Suppressor macrophage (primary cell): ENCODE measurements at places on chromosomes 2 and 18.
A peak's percentile ranks its signal among the peaks of the same experiment; 100 is the strongest.

- DNase-seq: no peak
Measured at GRCh38 chr18:32771169-32771751, 1.6 kb downstream of the KLHL14 start.

DNA sequence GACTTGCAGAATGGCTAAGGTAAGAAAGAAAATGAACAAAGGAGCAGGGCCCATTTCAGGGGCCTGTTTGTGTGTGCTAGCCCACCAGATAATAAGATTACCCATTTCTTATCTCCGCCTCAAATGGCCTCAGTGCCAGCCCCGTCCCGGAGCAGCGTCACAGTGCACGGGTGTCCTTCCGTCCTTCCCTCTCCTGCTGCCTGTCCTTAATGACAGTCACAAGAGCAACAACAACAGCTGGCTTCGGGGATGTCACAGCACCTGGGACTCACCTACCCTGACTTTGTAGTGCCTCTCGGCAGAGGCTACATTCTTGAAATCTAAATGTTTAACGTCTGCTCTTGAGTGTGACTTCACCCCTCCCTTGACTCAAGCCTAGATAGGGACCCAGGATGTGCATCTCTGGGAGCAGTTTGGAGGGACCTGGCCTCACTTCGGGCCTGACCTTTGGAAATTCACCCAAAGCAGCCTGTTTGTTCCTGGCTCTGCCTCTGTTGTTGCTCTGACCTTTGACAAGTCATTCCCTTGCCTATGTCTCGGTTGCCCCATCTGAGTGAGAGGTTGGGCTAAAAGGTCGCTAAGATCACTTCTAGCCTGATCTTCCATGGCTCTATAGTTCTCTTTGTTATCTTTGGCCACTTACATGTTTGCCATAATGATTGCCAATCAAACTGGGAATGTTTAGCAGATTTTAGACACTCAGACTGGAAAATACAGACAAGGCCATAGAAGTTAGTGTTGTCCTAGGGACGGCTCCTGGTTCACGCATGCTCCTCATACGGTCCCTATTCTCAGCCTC lies 122.5 kb downstream of the KLHL29 start:
- DNase-seq: peak; percentile 13

- DNase-seq: peak; percentile 81
Measured at GRCh38 chr2:38830526-38831159, 45.1 kb downstream of the DHX57 start.

DNA sequence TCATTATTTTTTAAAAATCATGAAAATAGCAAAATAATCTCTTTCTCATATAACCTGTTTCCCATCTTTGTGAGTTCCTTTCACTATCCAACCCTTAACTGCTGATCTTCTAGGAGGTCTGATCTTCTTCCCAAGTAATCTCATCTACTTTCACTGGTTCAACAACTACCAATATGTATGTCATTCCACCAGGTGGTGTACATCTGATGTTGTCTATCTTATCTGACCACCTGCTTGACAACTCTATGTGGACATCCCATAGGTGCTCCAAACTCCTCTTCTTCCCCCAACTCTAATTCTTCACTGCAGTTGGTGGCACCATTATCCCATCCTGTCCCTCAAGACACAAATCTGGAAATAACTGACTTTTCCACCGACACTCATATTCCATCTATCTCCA lies 62.5 kb downstream of the FAM228A start:
- no peak for DNase-seq

DNA sequence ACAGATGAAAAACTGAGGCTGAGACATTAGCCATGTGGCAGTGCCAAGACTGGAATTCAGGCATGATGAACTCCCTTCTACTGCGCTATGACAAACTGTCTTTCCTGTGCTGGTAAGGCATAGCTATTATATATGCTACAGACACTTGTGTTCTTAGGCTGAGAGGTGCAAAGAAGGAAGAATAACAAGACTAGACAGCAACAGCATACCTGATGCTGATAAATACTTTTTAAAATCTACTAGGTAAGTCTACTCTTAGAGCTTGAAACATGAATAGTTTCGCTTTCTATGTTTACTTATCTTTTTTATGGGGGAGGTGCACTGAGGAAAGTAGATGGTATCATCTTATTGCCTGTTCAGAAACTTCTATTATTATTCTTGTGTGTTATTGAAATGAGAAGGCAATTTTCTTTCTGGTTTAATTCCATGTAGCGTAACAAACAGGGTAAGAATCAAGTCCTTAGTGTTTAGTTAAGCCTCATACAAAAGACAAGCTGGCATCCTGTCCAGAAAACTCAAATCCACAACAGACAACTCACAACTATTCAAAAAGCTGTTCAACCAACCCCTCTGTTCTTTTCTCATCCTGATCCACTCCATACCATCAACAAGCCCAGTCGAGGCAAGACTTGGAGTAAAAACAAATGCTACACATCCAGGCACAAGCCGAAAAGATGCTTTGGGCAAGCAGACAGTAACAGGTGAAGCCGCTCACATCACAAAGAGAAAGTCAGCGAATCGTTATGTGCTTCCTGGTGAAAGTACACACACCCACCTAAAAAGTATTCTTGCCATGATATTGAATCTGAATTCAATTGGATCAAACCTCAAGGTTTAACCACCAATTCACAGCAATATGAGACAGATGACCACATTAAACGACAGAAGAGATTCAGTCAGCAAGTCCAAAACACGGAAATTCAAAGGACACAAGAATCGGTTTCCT lies 1.5 kb downstream of the TTC32 start:
- DNase-seq: no peak

- DNase-seq: no peak
Measured at GRCh38 chr18:26772691-26773090, 92.8 kb downstream of the AQP4 start.

- DNase-seq: no peak
Measured at GRCh38 chr2:153953761-153954160, 82.0 kb downstream of the GALNT13 start.

DNA sequence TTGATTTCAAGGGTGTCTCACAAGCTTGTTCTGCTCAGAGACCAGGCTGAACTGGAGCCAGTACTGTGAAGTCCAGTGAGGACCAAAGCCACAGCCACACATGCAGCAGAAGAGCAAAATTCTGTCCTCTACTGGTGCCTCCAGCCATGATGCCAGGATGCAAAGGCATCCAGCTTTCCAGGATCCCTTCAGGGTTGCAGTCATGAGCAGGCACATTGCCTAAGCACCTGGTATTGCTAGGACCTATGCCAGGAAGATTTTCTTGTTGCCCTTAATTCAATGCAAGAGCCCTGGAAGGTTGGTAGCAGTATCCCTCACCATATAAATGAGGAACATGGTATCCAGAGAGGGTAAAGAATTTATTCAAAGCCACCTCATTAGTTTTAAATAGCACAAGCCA lies 78.9 kb upstream of the CYRIA start:
- DNase-seq: no peak

GRCh38 chr2:97982621-97983020 lies 13.1 kb downstream of the TMEM131 start:
- no peak for DNase-seq

- no peak for DNase-seq
Measured at GRCh38 chr2:210715560-210716082, 159.2 kb downstream of the CPS1 start.

DNA sequence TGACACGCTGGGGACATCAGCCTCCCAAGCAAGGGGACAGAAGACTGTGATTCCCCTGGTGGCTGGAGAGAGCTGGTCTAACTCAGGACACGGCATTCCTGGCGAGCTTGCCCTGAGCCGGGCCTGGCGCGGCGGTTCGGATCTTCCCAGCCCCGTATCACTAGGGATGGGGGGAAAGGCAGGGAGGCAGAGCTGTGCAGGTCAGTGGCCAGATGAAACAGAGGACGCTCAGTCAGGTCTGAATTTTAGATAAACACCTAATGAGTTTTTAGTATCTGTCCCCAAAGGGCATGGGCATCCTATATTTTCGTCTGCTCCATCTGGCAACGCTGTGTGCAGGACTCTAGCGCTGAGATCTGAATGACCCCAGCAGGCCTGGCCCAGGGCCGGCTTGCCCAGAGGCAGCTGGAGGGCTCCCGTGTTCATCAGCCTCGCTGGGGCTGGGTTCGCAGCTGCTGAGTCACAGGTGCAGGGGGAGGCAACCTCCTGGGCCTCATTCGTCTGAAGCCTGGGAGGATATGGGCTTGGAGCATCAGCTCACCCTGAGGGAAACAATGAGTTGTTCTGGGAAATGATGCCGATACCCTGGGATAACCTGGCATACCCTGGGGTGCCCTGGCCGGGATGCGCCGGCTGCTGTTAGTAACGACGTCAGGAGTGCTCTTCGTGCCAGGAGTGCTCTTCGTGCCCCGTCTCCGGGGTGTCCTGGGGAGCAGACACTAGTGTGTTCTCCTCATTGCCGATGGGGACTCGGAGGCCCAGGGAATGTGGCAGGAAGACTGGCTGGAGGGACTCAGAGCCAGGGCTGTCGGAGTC lies 48.1 kb upstream of the HPCAL1 start:
- no peak for DNase-seq

DNA sequence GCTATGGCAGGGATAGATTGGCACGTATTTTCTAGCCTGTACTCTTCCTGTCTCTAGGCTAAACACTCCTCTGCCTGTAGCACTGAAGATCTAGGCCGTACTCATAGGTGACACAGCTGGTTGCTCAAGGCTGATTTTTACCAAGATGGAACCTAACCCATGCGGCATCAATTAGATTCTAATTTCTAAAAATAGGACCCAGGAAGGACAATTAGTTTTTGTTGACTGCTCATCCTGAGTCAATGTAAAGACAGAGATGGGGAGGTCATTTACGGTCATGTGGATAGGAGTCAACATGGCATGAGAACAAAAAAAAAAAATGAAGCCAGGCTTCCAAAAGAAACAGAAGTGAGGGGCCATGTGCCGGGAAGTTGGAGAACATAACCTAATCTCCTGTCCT lies 360.7 kb upstream of the ETAA1 start:
- no peak for DNase-seq

GRCh38 chr2:28628987-28629386 lies 122.6 kb upstream of the PPP1CB start:
- DNase-seq: no peak

GRCh38 chr2:155456222-155456621 lies 757.7 kb downstream of the KCNJ3 start:
- no peak for DNase-seq

- no peak for DNase-seq
Measured at GRCh38 chr2:29400930-29401653, 285.9 kb downstream of the CLIP4 start.

- DNase-seq: no peak
Measured at GRCh38 chr2:46345775-46346174, 48.6 kb downstream of the EPAS1 start.

- peak; percentile 28 for DNase-seq
Measured at GRCh38 chr18:75035928-75036327, 173.0 kb downstream of the PTGR3 start.

DNA sequence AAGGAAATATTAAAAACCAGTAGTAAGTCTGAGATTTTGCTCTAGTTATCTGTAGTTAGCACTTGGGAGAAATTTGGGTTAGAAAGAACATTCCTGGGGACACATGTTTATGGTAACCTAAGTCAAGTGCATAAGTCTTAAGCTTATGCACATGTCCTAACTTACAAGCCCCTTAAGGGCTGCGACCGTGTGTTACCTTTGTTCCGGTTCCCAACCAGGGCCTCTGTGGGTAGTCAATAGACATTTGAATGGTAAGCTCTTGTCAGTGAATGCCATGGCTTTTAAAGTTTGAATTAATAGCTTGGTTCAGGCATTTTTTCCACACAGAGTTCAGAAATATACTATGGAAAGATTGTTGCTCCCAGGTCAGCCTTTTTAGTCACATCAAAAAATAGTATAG lies 64.7 kb upstream of the CWC22 start:
- no peak for DNase-seq

DNA sequence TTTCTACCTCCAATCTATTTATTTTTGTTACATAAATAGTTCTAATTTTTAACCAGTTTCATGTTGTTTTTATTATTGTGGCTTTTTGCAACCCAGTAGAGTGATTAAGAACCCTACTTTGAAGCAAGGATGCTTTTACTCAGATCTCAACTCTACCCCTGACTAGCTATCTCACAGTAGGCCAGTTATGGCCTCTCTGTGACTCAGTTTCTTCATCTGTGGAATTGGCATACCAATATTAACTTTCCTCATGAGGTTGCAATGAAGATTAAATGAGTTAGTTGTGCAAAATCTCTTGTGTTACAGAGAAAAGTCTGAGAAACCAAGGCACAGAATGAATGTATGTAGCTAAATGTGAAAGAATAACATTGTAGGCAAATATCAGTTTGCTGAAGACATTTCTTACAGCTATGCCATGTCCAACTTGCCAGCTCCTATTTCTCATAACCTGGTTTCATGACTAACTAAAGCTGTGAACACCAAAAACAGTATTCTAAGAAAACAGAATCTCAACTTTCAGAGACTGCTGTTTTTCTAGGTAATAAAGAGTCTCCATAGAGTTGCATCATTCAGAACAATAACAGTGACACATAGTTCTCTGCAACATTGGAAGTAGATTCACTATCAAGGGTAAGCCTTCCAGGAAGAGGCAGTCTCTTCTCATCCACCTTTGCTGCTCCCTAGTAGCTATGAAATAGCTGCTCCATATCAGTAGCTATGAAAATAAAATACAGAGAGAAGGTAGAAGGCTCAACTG lies 33.2 kb upstream of the CYTIP start:
- no peak for DNase-seq

GRCh38 chr18:72830109-72830508 lies 37.7 kb downstream of the NETO1 start:
- DNase-seq: peak; percentile 0

- no peak for DNase-seq
Measured at GRCh38 chr2:46200100-46200690, 97.0 kb upstream of the EPAS1 start.

DNA sequence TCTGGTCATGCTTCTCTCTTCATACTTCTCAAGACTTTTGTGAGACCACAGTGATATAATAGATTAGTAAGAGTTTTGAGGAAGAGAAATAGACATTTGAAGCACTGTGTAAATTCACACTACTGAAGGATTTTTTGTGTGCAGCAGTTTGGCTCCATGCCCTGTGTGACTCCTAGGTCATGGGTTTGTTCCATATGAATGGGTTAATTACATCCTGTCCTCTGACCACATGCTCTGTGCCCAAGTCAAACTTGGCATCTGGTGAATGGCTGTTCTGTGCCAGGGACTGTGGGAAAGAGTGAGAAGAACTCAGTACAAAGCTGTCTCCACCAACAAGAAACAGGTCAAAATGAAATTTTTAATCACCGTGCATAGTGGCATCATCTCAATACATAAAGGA lies 304.0 kb downstream of the LNPK start:
- DNase-seq: no peak

DNA sequence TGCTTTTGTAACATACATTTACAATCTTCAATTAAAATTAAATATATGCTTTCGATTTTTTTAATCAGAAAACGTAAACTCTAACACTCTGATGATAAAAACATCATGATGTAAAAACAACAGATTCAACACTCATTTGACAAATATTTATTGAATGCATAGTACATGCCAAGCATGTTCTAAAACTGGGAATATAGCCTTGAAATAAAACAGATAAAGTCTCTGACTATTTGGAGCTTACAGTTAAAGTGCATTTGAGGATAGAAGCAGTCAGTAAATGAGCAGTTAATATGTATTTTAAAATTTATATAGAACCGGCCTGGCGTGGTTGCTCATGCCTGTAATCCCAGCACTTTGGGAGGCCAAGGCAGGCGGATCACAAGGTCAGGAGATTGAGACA lies 47.8 kb downstream of the TMX3 start:
- DNase-seq: no peak
